CD4-positive, alpha-beta T cell treated with Interleukin-4 for 4 hours (primary cell): ENCODE measurements at places on chromosomes 5 and 9.
A peak's percentile ranks its signal among the peaks of the same experiment; 100 is the strongest.

GRCh38 chr5:56516441-56516840 lies 283.3 kb upstream of the ANKRD55 start:
- no peak for DNase-seq

GRCh38 chr5:59346982-59347381 lies 546.5 kb downstream of the PDE4D start:
- DNase-seq = no peak

- DNase-seq = peak; percentile 74
Measured at GRCh38 chr9:105405514-105406131, 42.2 kb upstream of the FSD1L start.

DNA sequence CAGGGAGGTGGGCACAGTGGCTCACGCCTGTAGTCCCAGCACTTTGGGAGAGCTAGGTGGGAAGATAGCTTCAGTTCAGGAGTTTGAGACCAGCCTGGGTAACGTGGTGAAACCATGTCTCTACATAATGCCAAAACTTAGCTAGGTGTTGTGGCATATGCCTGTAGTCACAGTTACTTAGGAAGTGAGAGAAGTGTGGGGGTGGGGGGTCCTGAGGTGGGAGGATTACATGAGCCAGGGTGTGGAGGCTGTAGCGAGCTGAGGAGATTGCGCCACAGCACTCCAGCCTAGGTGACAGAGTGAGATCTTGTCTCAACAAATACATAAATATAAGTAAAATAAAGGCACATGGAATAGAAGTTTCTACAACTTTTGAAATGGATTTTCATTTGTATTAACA lies 23.1 kb downstream of the VCAN start:
- no peak for DNase-seq

GRCh38 chr9:127974001-127974768 lies 6.6 kb downstream of the EEIG1 start:
- DNase-seq = no peak

- DNase-seq = no peak
Measured at GRCh38 chr5:64788156-64788555, 19.4 kb downstream of the CWC27 start.

GRCh38 chr5:54103871-54104270 lies 206.5 kb downstream of the ARL15 start:
- DNase-seq = no peak

- DNase-seq = no peak
Measured at GRCh38 chr5:44388321-44389089, 715 bp downstream of the FGF10 start.

- DNase-seq = no peak
Measured at GRCh38 chr5:25119650-25120049, 474.9 kb upstream of the CDH10 start.

DNA sequence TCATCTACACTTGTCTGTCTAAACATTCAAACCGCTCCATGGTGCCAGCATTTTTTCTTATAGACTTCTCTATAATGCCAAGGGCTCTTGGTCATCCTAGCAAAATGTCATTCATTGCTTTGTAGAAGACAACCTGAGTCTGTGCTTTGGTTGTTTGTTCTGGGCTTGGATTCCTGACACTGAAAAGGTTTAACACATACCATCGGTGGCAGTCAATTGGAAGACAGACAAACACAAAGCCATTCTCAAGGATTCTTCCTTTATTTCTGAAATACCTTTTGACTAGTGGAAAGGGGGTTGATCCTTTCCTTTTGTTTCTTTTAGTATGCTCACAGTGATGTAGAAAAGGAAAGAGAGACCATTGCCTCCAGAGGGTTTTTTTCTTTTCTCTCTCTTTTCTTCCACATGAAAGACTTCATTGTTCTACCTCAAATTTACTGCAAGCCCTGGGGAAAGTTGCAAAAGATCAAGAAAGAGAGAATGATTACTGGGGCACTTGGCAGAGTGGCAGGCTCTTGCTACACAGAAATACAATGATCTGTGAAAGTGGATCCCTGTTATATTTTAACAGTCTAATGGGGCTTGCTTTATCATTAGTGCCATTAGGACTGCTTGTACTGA lies 66.4 kb upstream of the TMC1 start:
- DNase-seq = no peak

DNA sequence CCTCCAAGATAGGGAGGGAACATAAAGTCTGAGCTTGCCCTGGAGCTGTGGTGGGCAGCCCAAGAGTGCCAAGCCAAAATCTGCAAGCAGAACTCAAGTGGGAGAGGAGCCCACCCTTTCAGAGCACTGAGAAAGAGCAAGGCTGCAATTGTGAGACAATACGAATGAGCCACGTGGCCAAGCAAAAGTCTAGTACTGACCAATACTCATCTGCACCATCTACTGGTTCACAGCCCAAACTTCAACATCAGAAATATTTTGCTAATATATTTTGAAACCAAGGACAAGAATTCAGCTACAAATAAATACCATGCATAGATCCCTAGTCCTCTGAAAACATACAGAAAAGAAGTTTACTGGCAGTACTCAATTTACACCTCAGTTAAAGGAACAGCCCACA lies 696.2 kb upstream of the COX7C start:
- no peak for DNase-seq

GRCh38 chr5:39765366-39765765 lies 340.6 kb upstream of the DAB2 start:
- no peak for DNase-seq

- DNase-seq = no peak
Measured at GRCh38 chr5:87300176-87300575, 32.5 kb downstream of the RASA1 start.

DNA sequence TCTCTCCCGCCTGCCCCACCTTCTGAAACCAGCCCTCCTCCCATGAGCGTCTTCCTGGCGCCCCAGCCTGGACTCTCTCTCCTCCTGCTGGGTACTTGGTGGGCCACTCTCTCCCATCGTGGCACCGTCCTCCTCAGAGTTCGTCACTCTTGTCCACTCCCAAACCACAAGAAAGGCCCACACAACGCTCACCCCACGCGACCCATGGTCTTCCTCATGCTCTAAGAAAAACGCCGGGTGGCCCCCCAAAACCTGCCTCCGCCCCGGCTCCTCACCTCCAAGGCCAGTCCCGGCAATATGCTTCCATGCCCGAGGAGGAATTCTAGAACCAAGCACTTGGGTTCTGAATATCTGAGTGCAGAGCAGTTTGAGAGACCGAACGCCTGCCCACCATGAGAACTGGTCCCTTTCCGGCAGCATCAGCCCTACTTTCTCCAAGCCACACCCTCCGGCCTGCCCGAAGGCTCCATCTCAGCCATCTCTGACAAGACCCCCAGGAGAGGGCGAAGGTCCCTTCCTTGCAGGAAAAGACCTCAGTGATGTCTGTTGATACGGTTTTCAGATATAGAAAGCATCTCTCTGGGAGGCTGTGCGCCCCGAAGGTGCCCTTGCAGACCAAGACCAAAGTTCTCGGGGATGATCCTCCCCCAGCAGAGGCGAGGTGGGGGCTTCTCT lies 15.0 kb downstream of the SLC6A3 start:
- no peak for DNase-seq

DNA sequence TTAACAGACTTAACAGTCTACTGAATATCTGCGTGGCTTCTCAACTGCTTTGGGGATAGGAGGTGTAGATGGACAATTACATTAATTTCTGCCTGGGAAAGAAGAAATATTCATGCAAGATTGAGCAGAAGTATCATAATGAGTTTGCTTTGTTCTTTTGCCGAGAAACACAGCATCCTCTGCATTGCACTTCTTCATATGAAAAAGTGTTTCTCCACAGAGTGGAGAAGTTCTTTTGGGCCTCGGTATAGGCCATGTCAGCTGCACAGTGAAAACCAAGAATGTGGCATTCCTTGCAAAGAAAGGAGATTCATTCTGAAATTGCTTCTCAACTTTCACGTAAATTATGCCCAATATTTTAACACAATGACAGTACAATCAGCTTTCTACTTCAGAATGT lies 17.6 kb upstream of the SNX2 start:
- DNase-seq = no peak
